ENCODE measurements at places on chromosomes 2 and 18.

DNA sequence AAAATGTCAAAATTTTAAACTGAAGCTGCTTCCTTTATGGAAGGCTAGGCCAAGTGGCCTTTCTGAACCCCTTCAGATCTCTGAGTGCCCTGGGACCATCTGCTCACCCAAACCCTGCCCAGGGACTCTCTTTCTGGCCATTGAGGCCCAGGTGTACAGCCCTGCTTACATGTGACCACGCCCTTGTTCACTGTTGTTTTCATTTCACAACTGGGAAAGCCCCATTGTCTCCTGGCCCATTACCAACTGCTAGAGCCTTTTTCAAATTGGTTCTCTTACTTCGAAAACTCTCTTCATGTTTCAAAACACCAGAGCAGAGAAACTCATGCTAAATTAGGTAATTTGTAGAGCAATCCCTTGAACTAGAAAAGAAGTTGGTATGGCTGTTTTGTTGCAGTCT, 219.5 kb upstream of the TANK start:
- DNase-seq: no peak

DNA sequence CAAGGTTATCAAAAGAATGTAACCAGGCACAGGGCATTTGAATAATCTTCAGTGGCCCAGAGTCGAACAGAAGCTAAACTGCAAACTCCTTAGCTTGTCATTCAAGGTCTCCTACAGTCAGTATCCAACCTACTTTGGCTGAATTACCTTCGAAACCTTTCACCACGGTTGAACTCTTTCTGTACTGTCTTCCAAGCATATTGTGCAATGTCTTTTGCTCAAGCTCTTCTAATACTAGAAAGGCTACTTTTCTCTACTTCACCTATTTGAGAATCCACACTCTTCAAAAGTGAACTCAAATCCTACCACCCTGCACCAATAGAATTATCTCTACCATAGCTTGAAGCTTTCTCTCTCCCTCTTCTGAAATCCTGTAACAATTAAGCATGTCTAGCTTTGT, 142.9 kb downstream of the NR4A2 start:
- DNase-seq: no peak

GRCh38 chr2:119691189-119691588, 12.2 kb downstream of the TMEM177 start:
- DNase-seq: no peak

DNA sequence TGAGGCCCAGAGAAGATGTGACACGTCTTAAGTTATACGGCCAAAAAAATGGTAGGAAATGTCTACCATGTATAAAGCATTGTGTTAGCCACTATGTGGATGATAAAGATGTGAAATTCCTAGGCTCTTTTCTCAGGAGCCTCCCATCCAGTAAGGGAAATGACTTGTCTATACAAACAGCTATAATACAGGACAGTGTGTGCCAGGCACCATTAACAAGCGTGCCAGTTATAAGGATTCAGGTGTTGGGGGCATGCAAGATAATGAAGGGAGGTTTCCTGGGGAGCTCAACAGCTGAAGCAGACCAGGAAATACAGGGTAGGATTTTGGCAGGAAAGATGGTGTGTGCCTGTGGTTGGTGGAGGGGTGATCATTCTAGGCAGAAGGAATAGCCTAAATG, 37.6 kb downstream of the ALPK2 start:
- no peak for DNase-seq

DNA sequence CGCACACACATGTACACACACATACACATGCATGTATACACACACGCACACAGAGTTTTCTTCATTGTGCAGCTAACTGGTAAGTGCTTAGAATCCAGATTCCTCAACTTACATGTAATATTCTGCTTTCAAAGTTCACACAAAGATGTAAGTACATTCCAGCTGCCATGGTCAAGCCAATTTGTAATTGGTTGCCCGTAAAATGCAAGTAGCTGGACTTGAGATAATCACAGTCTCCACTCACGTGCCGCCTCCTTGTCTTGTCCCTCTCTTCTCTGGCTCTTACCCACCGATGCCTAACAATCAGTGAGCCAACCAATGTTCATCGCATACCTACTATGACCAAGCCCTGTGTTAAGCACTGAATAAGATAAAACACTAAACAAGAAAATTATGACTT, 77.8 kb downstream of the SOCS6 start:
- DNase-seq: no peak

DNA sequence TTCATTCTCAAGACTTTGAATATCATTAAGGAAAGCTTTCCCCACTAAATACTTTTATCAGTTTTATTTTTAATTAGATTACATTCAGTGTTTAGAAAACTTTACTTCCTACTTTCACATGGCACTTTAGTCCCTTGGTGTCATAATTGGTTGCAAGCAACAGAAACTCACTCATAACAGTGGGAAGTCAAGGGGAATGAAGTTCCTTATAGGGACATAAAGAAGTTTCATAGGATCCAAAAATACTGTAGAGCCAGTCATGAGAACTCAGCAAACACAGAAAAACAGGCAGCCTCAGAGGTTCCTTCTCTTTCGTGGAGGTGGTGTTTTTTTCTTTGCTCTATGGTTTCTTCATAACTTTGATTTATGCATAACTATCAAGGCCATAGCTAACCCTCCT, 809.0 kb downstream of the BCL11A start:
- no peak for DNase-seq

DNA sequence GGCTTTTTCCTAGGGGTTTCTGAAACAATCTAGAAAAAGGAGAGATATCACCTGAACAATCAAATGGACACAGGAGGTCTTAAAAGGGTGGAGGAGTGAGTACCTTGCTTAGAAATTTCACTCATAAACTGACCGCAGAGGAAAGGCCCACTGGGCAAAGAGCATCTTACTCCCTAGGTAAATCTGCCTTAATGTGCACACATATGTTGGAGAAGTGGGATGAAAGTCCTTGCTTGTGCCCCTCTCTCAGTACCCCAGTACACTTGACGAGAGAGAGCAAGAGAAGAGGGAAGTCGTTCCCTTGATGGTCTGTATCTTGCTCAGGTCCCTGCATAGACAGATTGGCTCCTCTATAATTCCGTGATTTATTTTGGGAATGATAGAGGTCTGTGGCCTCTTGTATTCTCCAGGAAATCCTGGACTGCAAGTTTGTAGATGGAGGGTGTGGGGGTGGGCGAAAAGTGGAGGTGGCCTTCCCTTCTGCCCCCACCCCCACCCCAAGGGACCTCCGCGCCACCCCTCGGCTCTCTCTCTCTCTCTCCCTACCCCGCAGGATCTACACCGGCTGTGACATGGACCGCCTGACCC, 6.8 kb downstream of the TBR1 start:
- no peak for DNase-seq

GRCh38 chr18:79423211-79424007, 27.7 kb downstream of the NFATC1 start:
- no peak for DNase-seq

DNA sequence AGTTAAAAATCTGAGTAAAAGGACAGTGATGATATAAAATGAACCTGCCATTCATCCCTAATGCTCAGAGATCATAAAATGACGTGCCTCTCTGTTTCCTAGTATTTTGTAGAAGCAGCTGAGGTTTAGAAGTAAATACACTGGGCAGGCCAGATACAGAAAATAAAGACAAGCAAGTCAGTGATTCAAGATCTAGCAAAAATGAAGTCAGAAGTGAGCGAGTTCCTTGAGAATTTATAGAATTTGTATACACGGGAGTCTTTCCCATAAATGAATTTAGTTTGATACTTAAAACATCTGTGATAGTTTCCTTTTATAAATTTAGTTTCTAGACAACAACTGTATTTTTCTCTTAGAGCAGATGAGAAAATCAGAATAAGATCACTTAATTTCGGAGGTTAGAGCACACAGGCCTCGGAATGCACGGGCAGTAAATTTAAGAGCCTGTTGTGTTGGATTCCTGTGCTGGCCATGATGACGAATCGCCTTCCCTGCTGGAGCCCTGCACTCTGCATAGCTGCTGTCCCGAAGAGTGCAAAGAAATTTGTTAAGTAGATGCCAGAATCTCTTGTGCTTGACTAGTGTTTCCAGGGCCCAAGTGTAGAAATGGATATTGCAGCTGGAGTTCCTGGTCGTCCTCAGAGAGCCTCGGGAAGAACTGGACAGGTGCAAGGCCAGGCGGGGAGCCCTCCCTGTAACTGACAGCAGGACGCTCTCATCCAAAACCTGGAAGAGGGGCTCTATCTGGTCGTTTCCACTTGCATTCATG, 83.7 kb upstream of the RBM44 start:
- no peak for DNase-seq

- no peak for DNase-seq
Observed at GRCh38 chr2:221571025-221571550, 1.0 kb downstream of the EPHA4 start.

GRCh38 chr18:55249550-55249949, 290.3 kb upstream of the CCDC68 start:
- peak; percentile 70 for DNase-seq

GRCh38 chr2:3604991-3605961, 10.4 kb downstream of the COLEC11 start:
- peak; percentile 52 for DNase-seq

GRCh38 chr2:41622301-41622700, 425.5 kb upstream of the PKDCC start:
- DNase-seq: no peak

GRCh38 chr2:230908092-230908594, 16.9 kb downstream of the GPR55 start:
- no peak for DNase-seq

GRCh38 chr2:186559848-186560247, 30.0 kb upstream of the ITGAV start:
- DNase-seq: no peak

- DNase-seq: no peak
Observed at GRCh38 chr2:15594291-15595256, 2.9 kb downstream of the DDX1 start.

DNA sequence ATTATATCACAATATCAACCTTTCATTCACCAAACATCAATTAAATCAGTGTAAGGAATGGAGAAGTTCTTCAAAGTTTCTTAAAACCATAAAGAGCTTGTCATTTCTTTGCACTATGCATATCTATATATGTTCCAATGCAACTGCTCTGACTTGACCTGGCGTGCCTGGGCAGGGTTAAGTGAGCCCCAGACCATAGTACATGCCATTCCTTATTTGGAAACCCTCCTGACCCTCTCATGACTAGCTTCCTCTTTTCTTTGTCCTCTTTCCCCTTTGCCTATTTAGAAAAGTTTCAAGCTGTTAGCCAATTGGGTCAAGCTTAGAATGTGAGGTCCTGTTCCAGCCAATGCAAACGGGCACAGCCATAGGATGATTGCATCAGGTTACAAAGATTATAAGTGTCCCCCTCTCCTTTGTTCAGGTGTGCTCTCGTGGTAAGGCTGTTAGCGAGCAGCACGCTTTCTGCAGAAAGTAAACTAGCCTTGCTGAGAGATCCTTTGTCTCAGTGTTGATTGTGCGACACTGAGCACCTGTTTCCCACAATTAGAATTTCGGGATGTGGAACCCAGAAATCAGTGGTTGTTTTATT, 78.2 kb upstream of the UXS1 start:
- no peak for DNase-seq

- no peak for DNase-seq
Observed at GRCh38 chr18:37225279-37225678, 340.3 kb downstream of the CELF4 start.

DNA sequence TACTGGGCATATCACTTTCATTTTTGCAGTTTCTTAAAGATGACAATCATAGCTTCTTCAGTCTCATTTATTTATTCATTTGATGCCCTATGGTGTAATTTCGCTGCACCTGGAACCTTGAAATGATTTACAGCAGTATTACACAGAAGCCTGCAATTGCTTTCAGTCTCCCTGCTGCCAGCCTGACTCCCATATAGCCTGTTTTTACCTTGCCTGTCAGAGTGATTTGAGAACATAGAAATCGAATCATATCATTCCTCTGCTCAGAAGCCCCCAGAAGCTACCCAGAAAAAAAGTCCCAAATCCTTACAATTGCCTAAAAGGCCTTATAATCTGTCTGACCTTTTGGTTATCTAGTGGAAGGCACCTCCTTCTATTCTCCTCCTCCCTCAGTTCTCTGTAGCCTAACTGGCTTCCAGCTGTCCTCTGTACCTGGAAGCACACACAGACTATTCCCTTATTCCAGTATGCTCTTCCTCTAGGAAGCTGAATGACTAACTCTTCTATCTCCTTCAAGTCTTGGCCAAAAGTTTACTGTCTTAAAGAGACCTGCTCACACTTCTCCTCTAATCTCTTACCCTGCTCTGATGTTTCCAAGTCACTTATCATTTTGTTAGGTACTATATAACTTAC, 12.6 kb downstream of the SCN3A start:
- no peak for DNase-seq

- no peak for DNase-seq
Observed at GRCh38 chr2:10777842-10778723, 34.5 kb downstream of the PDIA6 start.

DNA sequence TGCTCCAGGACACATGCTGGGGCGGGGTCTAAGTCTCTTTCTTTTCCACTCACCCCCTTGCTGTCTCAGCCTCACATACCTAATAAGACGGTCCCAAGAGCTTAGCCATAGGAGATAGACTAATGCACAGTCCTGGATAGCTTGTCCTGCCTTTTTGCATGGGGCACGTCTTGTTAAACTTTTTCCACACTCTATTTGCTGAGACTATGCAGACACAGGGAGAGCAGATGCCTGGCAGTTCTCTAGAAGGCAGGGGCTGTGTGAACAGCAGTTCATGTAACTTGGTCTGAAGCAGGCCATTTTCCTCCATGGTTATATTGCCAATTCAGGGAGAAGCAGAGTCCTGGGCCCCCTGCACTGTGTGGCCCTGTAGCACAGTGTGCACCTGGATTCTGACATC, 142.1 kb downstream of the SEPTIN10 start:
- no peak for DNase-seq

DNA sequence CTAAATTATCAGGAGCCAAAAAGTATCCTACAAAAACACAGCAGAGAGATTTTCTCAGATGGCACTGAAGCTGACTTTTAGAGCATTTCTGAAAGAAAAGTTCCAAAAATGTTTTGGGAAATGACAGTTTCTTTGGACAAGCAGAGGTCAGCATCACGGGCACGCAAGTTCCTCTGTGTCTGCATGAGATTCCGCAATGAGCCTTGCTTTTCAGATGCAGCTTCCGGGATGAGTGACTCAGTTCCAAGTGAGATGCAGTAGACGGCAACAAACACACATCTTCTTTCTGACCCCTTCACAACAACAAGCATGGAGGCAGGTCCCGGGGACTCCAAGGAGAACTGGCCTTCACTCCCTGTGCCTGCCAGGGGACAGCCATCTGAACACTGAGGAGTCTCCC, 76.6 kb downstream of the EIPR1 start:
- no peak for DNase-seq

- DNase-seq: no peak
Observed at GRCh38 chr2:8368463-8368862, 313.4 kb upstream of the ID2 start.

- no peak for DNase-seq
Observed at GRCh38 chr18:39453882-39454281, 1888.3 kb upstream of the CELF4 start.
